Esophagus squamous epithelium (tissue), 5 donors: ENCODE measurements at places on chromosomes 7 and 10.

DNA sequence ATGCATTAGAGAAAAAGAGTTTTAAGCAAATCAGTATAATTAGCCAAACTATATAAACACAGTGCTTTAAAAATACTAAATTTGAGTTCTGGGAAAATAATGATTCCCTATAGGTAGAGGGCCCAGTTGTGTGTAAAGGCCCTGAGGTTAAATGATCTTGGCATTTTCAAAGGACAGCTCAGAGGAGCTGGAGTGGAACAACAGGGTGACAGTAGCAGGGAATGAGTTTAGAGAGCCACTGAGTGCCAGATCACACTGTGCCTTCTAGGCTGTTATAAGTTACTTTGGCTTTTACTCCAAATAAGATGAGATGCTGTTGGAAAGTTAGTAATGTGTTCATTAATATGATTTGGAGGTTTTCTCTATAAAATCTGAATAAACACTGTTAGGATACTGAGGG is 34.6 kb downstream of the VWDE start:
- no peak for DNase-seq

GRCh38 chr7:112819536-112819935 is 29.3 kb upstream of the TMEM168 start:
- DNase-seq = no peak

DNA sequence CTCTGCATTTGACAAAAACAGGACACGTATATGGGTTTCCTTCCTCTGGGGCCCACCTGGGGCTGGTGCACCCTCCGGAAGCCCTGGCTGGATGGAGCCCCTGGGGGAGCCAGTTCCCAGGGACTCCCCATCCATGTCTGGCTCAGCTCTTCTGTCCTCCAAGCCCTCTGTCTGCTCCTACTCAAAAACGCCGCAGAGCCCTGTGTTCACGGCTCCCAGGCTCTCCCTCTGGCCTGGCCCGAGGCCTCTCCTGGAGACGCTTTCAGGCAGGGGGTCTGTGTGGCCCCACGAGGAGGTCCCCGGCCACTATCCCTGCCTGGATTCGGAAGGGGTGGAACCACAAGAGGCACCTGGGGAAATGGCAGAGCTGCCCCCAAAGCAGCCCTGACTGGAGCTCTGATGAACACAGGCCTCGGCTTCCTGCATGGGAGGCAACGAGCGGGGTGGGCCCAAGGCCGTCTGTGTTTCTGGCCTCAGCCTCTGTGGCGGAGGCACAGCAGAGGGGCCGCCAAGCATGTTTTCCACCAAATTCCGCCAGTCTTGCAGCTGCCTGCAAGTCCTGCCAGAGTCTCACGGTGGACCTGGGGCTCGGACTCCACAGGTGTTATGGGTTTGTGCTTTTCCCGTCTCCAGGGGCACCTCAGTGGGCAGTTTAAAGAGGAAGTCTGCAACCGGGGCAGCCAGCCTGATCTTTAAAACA is 22.6 kb upstream of the INPP5A start:
- DNase-seq = no peak

DNA sequence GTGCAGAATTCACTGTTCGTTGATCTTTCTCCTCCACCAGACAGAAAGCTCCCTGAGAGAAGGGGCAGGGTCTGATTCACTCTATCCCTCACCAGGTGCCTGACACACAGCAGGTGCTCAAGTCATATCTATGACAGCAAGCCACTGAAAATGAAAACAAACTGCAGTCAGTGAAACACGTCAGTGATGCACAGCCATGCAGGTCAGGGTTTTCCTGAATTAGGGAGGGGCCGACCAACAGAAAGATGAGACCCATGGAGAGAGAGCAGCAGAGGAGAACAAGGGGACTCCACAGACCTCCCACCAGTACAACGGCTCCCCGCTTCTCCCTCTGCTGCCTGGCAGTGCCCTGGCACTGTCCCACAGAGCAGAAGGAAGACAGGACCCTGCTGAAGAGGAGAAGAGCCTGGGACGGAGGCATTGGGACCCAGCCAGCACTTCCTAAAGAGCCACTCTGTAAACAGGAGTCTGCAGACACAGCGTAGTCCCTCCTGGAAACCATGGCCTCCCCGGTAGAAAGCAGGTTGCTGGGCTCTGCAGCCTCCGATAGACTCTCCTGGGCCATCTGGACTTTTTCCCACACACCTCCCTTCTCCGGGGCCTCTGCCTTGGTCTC is 50.3 kb downstream of the FAM53B start:
- DNase-seq = no peak

GRCh38 chr7:51980812-51981211 is 664.2 kb upstream of the COBL start:
- DNase-seq = no peak

DNA sequence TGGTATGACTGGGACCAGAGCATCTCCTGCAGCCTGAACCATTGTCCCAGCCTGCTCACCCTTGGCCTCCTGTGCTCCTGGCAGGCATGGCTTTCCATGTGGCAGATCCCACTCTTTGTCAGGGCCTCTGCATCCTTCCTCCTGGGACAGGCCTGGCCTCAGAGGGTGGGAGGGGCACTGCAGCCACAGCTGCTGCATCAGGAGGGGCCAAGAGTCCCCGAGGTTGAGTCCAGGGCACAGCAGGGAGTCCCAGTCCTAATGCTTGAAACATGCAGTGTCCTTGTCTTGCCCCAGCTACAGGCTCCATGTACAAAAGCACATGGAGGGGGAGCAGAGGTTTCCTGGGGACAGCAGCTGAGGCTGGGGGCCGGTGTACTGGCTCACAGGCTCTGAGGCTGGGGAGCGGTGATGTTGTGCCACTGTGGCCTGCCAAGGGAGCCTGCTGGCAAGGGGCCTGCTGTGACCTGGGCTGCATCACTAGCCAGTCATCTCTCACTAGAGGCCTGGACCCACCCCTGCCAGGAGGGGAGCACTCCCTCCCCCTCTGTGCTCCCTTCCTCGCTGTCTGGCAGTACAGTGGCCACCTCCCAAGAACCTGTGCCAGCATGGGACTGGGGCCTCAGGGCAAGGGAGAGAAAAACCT is 144.8 kb downstream of the ZNF248 start:
- DNase-seq = no peak

DNA sequence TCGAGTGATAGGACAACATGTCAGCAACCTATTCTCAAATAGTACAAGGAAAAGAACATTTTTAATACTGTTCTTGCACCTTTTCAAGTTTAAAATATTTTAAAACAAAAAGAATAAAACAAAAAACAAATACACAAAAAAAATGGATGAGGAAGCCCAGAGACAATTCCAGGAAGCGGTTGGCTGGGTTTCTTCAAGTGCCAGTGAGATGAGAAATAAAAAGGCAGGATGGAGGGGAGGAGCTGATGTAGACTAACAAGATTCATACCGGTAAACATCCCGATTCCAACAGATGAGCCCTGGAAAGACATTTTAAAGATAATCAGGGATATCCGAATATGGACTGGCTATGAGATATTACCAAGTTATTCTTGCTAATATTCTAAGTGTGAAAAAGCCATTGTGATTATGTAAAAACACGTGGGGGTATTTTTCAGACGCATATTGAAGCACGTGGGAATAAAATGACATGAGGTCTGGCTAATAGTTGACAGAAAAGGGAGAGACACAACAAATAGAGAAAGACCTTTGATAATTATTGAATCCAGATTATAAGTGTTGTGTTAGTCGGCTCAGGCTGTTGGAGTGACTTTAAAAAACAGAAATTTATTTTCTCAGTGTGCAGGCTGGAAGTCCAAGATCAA is 101.3 kb upstream of the LRRC4 start:
- DNase-seq = no peak

- DNase-seq = no peak
These were observed 46.0 kb downstream of the ZNRF2 start for GRCh38 chr7:30330134-30331111.
